ENCODE measurements at places on chromosomes 2 and 18.

- no peak for DNase-seq
These were observed 9.0 kb downstream of the SNORC start for GRCh38 chr2:232878855-232879617.

GRCh38 chr2:224433442-224433841, 31.5 kb upstream of the FAM124B start:
- no peak for DNase-seq

DNA sequence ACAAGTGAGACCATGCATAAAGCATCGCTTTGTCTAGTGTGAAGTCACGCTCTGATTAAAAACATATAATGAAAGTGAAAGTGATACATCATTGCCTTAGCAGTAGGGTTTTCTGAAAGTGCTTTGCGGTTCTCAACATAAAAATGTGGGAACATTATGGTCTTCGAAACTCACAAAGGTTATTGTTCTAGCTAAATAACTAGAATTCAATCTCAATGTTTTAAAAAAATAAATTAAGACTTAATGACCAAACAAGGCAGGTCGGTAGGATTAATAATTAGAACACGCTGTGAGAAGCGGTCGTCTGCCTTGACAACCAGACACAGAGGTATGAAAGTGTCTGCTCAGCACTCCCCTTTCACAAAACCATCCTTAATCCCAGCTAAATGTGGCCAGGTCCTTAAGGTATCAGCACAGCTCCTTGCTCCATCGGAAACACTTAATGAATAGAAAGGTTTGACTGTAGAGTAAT, 42.2 kb downstream of the KLHL14 start:
- no peak for DNase-seq

GRCh38 chr2:48276626-48277025, 253.3 kb upstream of the STON1 start:
- no peak for DNase-seq

- DNase-seq, result no peak
These were observed 31.1 kb upstream of the PNO1 start for GRCh38 chr2:68126561-68126960.

GRCh38 chr2:176488431-176488830, 219.2 kb downstream of the MTX2 start:
- no peak for DNase-seq

DNA sequence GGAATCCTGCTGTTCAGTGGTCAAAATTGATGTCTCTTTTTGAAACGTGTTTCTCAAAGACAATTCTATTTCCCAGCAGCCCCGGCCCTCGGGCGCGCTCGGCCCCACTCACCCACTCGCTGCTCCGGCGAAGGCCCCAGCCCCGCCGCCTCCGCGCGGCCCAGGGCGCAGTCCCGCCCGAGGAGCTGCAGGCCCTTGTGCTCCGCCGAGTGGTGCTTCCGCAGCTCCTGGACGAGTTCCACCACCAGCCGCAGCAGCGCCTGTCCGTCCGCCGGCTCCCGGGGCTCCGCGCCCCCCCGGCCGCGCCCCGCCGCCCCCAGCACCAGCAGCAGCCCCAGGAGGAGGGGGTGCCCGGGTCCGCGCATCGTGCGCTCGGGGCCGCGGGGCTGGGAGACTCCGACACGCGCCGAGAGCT, 413 bp downstream of the ALKAL2 start:
- DNase-seq, result no peak

GRCh38 chr2:26889796-26890195, 41.9 kb downstream of the DPYSL5 start:
- no peak for DNase-seq

GRCh38 chr18:45727068-45727467, 3.1 kb downstream of the SLC14A1 start:
- DNase-seq, result no peak

DNA sequence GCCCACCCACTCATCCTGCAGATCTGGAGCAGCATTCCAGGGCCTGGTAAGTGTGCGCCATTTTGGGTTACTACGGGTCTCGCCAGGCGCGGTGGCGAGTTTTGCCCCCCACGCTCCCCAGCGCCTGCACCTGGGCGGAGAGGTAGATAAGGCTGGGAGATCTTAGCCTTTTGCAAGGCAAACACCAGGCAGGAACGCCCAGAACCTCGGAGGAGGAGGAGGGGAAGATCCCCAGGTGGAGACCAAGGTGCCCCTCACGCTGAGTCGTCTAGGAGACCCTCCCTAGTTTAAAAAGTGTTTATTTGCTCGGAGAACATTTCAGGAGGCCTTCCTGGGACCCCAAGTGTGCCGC, 365 bp upstream of the RAMP1 start:
- no peak for DNase-seq

GRCh38 chr2:10720306-10720705, 1.1 kb upstream of the ATP6V1C2 start:
- no peak for DNase-seq

- no peak for DNase-seq
These were observed 27.5 kb downstream of the ARL4C start for GRCh38 chr2:234469251-234469845.

GRCh38 chr2:150742094-150742493, 254.6 kb upstream of the RND3 start:
- DNase-seq, result no peak

DNA sequence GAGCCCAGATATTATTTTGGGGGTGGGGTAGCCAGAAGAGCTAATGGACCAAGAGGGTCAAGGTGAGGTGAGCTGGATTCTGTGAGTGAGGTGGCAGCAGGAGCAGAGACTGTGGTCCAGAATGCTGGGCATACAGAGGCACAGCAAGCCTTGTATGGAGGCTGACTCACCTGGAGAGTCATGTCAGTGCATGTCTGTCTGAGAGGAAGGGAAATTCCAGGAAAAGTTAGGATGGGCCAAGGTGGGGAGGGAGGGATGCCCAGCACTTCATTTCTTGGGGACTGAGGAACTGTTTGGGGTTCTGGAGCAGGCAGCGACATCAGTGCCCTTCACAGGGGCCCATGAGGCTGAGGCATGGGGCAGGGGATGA, 21.1 kb downstream of the PER2 start:
- no peak for DNase-seq

Data from stimulated activated CD8-positive, alpha-beta memory T cell treated with anti-CD3 and anti-CD28 coated beads, Interleukin-7, amount 100 ng/mL, for 1 hour (primary cell).